ENCODE measurements at places on chromosomes 7 and 10. TPM values are rescaled to one million over a fixed set of nuclear protein-coding genes. Genes with fewer than 3 reads are reported as not detected.

- no peak for DNase-seq
Measured at GRCh38 chr10:115948465-115948864, 324.5 kb downstream of the GFRA1 start.

Gene NPSR1
- polyA plus RNA-seq: not detected

Gene SCART1
- 1.1 TPM for polyA plus RNA-seq

GRCh38 chr10:118145256-118145655 lies 98.5 kb upstream of the RAB11FIP2 start:
- no peak for DNase-seq

- DNase-seq: no peak
Measured at GRCh38 chr10:129390726-129391125, 76.3 kb upstream of the MGMT start.

DNA sequence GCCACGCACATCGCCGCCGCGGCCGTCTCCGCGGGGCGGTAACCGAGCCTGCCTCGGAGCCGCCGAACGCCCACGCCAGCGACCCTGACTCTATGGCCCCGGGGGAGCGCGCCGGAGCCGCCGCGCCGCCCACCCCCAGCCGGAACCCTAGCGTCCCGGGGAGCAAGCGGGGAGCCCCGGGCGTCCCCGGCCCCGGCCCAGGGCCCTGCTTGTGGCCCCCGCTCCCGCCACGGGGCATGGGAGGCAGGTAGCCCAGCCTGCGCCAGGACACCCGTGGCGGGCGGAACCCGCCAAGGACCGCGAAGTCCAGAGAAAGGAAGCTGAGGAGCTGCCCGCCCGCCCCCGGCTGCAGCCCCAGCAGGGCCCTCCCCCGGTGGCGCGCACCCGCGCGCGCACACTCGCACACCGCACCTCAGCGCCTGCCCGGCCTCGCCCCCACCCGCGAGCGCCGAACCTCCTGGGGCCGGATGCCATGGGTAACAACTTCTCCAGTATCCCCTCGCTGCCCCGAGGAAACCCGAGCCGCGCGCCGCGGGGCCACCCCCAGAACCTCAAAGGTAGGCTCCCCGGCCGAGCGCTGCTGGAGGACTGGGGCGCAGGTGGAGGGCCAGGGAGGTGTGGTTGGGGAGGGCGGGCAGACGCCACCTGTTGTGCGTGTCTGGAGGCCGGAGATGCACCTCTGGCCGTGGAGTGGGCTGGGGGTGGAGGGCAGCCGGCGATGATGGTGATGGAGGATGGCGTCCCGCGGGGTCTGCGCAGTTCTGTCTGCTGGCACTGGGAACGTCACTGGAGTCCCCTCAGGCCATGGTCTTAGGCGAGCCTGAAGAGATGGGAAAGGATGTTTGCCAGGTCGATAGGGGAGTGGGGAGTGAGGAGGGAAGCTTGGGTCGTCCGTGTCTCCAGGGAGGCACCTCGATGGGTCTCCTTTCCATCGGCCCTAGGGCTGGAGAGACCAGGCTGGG lies 692 bp downstream of the NEURL1 start:
- no peak for DNase-seq

Gene TAC1
- 0.86 TPM for polyA plus RNA-seq

Gene MEIG1
- 0.84 TPM for polyA plus RNA-seq

GRCh38 chr7:17716816-17717215 lies 223.5 kb downstream of the SNX13 start:
- no peak for DNase-seq

- DNase-seq: no peak
Measured at GRCh38 chr7:119343289-119343688, 929.7 kb upstream of the KCND2 start.
